ENCODE measurements at places on chromosomes 16 and 17.
A peak's percentile ranks its signal among the peaks of the same experiment; 100 is the strongest.

GRCh38 chr16:4713663-4714501 lies 20.2 kb downstream of the ANKS3 start:
- no peak for DNase-seq

- DNase-seq, result no peak
These were observed 10.4 kb upstream of the NAT9 start for GRCh38 chr17:74786431-74787055.

DNA sequence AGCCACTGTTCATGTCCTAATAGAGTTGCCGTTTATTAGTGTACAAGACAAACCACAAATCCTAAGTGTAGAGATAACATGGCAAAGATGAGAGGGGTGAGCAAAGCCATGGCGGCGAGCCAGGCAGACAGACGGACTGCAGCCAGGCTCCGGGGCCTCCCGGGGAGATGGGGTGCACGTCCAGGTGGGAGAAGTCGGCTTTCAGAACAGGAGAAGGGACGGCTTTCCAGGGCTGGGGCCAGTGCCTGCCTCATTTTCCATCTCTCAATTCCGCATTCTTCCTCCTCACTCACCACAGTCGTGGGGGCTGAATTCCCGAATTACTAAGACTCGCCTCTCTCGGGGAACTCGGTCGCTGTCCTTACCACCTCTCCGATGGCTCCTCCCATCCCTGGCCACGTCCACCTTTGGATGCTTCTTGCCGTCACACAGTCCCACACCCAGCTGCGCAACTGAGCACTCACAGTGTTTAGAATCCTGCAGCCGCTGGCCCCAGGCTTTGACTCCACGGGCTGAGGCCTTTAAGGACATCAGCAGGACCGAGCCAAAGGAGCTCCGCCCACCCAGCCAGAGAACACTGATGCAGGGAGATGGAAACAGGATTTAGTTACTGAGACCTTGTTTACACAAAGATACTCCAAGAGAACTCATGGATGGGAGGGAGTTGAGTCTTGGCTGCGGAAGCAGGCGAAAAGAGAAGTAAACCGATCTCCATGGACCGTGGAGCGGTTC lies 59.7 kb downstream of the RNF112 start:
- DNase-seq, result peak; percentile 62

- peak; percentile 43 for DNase-seq
These were observed 5.5 kb upstream of the PIEZO1 start for GRCh38 chr16:88790312-88791211.

GRCh38 chr17:68592682-68593641 lies 8.2 kb downstream of the FAM20A start:
- no peak for DNase-seq

- DNase-seq, result no peak
These were observed 129.0 kb downstream of the CDH13 start for GRCh38 chr16:82755570-82756282.

DNA sequence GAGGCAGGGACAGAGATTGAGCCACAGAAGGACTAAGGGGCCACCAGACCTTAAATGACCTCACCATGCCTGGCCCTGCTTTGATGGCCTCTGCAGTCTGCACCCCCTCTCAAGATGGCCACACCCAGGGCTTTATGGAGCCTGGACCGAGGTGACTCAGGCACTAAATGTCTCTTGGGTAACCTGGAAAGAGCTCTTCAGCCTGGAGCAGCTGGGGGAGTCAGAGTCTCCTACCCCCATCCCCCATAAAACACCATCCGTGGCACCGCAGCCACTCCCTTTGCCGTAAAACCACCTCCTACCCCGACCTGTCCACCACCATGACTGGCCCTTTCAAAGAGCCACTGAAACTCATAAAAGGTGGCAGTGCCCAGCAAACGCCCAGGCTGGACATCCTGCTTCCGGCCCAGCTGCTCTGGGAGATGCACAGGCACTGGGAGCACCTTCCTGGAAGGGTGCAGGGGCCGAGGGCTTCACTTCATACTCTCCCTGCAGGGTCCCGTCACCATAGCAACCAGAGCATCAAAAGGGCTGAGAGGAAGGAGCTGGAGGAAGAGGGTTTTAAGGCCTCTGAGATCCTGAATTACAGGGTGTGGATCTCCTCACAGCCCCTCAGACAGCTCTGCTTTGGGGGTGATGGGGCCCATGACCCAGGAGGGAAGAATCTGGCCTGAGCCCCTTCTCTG lies 22.3 kb downstream of the FOXN1 start:
- DNase-seq, result peak; percentile 39

DNA sequence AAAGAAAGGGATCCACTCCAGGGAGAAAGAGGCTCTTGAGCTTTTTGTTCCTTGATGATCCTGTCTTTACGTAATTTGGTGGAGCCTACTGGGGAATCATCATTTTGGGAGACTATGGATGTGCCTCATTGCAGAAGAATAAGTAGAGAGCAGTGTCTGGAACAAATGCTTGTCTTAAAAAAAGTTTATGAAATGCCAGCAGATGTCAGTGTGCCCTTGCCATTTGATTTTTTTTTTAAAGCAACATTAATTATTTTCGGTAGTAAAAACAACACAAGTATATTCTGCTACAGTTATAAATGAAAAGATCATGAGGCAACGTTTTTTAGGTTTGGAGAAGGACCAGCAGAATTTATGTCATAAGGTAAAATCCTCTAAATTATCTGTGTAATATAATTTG lies 934.8 kb upstream of the EEF2KMT start:
- DNase-seq, result no peak

- DNase-seq, result no peak
These were observed 500.2 kb downstream of the CDH11 start for GRCh38 chr16:64621616-64622015.

GRCh38 chr17:35727635-35728034 lies 3.8 kb upstream of the RASL10B start:
- DNase-seq, result no peak

- no peak for DNase-seq
These were observed 356.1 kb upstream of the ZFHX3 start for GRCh38 chr16:73404001-73404400.

DNA sequence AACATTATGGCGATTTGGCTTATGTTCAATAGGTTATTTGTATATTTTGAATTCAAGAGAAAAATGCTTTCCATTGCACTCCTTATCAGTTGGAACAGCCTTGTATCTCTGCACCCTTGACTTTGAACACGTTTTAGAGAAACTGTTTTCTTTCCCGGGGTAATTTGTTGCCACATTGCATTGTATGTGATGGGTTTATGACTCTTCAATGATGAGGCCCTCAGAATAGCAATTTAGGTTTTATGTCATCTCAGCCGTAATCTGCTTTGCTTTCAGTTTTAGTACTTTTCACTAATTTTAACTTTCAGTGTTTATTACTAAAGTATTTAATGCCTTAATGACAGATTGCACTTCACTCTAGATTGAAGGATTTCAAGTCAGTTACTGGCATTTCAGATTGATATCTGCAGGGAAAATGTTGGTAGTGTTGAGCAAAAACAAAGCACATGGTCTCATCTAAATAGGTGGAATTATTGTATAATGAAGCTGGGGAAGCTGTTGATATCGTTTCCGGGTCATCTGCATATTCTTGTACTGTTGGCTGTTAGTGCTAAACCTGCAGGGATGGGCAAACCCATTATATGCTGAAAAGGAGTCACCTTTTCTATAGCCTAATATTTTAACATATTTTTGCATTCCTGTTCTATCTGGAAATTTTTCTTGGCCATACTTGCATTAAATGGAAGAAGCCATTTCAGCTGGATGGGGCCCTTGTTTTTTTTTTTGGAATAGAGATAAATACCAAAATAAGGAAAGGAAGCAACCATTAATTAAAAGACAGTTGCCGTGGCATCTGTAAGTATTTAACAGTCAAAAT lies 2.0 kb downstream of the LUC7L3 start:
- no peak for DNase-seq

- DNase-seq, result no peak
These were observed 26.4 kb downstream of the ORC6 start for GRCh38 chr16:46715769-46716305.

- DNase-seq, result peak; percentile 42
These were observed 53.0 kb downstream of the RPA1 start for GRCh38 chr17:1882836-1883235.

- no peak for DNase-seq
These were observed 70.0 kb downstream of the HS3ST3A1 start for GRCh38 chr17:13531721-13532120.

DNA sequence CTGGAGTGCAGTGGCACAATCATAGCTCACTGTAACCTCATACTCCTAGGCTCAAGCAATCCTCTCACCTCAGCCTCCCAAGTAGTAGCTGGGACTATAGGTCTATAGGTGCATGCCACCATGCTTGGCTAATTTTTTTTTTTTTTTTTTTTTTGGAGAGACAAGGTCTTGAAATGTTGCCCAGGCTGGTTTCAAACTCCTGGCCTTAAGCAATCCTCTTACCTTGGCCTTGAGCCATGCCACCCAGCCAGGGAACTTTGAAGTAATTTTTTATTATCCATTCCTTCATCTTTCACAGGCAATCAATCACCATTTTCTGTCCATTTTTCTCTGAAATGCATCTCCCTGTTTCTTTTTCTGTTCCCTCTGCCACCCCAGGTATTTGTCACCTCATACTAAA lies 6.3 kb upstream of the PSMD7 start:
- DNase-seq, result no peak

DNA sequence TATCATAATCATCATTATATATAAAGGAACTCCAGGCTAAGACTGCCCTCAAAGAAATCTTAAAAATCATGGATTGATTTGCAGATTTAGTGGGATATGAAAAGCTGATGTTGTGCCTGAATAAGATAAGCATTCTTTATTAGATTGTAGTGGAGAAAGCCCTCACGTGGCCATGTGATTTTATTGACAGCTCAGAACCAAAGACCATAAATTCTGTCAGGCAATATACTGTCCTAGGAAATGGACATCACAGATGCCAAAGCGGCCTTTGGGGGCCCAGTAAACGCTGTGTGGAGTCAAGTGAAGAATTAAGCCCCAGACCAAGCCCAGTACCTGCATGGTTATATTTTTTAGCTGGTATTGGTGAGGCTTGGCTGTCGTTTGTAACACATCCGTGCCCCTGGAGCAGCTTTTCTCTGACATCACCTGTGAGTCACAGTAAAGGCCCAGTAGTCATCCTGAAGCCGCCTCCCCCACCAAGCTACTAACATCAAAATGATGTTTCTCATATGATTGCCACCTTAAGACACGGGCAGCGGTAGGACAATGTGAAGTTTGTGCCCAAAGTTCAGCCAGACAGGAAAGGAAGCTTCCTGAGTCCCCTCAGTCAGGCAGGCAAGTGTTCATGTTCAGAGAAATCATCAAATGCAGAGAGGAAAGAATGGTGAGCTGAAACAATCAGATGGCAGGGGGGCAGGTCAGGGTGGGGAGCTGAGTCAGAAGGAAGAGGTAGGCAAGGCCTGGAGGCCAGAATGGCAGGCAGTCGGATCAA lies 209.4 kb downstream of the IRX3 start:
- peak; percentile 76 for DNase-seq

DNA sequence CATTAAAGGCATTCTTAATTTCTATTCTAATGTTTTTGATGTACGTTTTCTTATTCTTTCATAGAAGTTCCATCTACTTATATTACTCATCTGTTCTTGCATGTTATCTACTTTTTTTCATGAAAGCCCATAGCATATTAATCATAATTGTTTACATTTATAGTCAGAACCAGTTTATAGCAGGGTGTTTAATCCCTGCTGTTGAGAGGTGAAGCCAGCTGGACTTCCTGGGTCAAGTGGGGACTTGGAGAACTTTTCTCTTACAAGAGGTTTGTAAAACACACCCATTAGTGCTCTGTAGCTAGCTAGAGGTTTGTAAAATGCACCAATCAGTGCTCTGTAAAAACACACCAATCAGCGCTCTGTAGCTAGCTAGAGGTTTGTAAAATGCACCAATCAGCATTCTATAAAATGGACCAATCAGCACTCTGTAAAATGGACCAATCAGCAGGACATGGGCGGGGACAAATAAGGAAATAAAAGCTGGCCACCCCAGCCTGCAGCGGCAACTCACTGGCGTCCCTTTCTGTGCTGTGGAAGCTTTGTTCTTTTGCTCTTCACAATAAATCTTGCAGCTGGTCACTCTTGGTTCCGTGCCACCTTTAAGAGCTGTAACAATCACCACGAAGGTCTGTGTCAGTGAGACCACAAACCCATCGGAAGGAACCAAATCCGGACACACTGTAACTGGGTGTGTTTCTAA lies 120.6 kb downstream of the TANC2 start:
- DNase-seq, result no peak

DNA sequence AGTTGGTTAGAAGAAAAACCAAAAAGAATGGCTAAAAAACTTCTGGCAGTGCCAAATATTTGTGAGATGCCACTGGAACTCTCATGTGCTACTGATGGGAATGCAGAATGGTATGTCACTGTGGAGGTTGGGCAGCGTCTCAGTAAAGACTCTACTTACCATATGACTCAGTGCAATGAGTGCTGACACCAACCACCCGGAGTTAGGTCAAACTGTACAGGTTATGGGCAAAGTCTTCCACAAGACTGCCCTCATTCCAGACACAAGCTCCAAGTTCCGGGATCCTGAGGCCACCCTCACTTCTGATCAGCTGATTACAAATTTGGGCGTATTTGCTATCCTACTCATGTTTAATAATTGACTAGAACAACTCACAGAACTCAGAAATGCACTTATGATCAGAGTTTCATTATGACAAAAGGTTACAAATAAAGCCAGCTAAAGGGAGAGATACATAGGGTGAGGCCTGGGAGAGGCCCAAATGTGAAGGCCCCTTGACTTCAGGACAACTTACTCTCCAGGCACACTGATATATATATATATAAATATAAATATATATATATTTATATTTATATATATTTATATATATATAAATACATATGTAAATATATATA lies 114.9 kb downstream of the TRIM37 start:
- DNase-seq, result peak; percentile 85
